ENCODE measurements at places on chromosomes 7 and 10. TPM values are rescaled to one million over a fixed set of nuclear protein-coding genes. Genes with fewer than 3 reads are reported as not detected.

CALY gene
- total RNA-seq: not detected

TMEM229A gene
- total RNA-seq: not detected

ADCY1 gene
- total RNA-seq: 3.1 TPM

ST7 gene
- 6.2 TPM for total RNA-seq

CNPY1 gene
- not detected for total RNA-seq

PITX3 gene
- total RNA-seq: not detected

PI4K2A gene
- total RNA-seq: 10.9 TPM

APBB1IP gene
- 66.2 TPM for total RNA-seq

NACAD gene
- total RNA-seq: 0.02 TPM

DNAJC12 gene
- total RNA-seq: 3.7 TPM

HMX3 gene
- not detected for total RNA-seq

HOXA10 gene
- not detected for total RNA-seq

CHAT gene
- total RNA-seq: not detected

SPDYE2 gene
- total RNA-seq: not detected

GPRIN2 gene
- not detected for total RNA-seq

AGR3 gene
- not detected for total RNA-seq

STEAP1B gene
- total RNA-seq: 0.18 TPM
